ENCODE measurements at places on chromosomes 12 and 14.

- DNase-seq, result no peak
Observed at GRCh38 chr12:6157482-6157881, 33.0 kb upstream of the VWF start.

GRCh38 chr14:69891422-69891821, 12.2 kb downstream of the SMOC1 start:
- no peak for DNase-seq

- no peak for DNase-seq
Observed at GRCh38 chr14:60488175-60488574, 2.3 kb upstream of the C14orf39 start.

GRCh38 chr12:62210422-62210821, 49.8 kb upstream of the USP15 start:
- no peak for DNase-seq

GRCh38 chr12:117792877-117793424, 175.8 kb downstream of the KSR2 start:
- no peak for DNase-seq

All from liver (tissue), 10 donors.